ENCODE measurements at places on chromosomes 5 and 9.

DNA sequence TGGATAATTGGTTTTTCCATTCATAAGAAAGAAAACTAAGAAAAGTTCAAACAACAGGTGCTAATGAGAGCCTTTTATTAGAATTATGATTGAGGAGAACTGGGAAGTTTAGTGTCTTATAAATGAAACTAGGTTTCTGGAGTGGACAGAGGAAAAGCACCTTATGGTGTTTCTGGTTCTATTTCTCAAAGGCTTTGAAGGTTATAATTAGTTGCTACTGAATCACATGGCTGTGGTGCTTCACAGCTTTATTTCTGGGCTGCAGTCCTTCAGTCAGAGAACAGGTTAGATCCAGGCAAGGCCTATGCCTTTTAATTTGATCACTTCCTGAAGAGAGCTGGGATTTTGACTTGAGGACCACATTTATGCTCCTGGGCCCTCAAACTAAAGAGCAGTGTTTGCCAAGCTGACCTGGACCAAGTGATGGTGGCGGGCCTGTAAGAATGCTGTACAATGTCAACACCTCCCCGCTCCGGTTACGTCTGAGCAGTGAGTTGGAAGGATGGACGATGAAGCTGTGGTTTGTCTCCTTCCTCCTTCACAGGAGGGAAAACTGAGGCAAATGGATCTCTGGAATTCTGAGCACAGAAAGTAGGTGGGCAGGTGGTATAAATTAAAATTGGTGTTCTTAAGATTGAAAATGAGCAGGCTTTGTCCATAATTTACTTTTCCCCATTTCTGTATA, 56.0 kb downstream of the ZNF462 start:
- no peak for DNase-seq

DNA sequence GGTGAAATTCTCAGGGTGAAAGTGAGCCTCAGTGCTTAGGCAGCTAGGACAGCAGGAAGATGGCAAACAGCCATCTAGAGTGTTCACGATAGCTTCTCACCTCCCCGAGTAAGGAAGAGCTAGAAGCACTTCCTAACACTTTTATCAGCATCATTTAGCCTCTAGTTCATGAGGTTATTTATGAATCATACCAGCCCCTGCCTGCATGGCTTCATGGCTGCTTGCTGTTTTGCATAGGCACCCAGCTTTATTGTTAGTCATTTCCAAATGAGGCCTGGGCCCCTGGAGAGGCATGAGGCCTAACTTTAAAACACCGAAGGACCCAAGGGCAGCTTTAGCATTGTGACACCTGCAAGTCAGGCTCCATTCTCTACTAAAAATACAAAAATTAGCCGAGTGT, 134.9 kb upstream of the PANK3 start:
- DNase-seq, result no peak

- DNase-seq, result peak; percentile 53
Observed at GRCh38 chr5:32092938-32093812, 80.9 kb downstream of the GOLPH3 start.

GRCh38 chr5:958701-959571, 49.7 kb upstream of the NKD2 start:
- DNase-seq, result no peak

DNA sequence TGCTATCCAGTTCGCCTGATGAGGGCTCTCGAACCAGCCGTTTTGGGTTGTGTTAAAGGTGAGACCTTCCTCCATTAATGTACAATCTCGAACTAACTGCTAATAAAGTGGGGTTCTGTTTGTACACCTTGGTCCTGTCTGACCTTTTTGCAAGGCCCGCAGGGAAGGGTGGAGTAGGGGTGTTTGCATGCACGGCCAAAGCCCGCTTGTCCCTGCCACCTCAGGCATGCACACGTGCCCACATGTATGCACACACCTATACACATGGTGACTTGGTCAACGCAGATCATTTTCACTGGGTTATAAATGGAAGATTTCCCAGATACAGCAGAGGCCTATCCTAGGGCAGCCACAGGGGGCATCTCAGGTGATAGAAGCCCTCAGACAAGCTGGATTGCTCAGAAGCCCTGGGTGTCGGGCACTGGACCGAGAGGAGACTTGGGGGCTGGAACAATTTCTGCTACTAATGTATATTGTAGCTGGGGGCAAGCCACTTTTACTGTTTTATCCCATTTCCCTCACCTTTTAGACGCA, 50.2 kb downstream of the NDST1 start:
- DNase-seq, result no peak

GRCh38 chr5:112339761-112340160, 79.3 kb downstream of the EPB41L4A start:
- DNase-seq, result no peak

DNA sequence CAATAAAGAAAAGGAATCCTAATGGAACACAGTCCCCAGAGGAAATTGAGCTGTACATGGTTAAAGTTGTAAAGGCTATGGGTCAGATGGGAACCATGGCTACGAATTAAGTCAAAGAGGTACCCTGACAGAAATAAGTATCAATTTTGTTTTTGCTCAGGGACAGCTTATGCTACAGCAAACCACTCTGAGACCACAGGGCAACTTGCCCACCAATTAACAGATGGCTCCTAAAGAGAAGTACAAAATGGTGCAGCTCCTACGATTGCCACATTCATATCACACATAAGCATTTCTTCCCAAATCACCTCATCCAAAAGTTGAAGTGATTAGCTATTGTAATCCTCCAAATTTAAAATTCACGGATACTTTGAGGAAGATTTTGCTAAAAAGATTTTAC, 83.0 kb downstream of the ELAVL2 start:
- DNase-seq, result no peak

DNA sequence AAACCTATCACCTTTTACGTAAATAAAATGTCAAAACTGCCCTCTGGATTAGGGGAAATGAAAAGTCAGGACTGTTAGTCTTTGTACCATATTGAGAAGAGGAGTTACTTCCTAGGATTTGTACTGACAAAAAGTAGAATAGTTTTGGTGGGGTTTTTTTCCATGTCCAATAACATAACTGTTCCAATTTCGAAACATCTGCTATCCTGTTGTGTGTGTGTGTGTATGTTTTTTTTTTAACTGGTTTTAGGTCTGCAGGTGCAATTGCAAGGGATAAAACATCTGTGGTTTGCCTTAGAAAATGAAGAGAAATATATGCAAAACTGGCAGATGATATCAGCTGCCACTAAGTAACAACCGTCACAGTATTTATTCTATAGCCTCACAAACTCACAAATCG, 506.8 kb downstream of the NFIB start:
- no peak for DNase-seq

GRCh38 chr5:111930905-111931461, 174.0 kb upstream of the NREP start:
- DNase-seq, result no peak

DNA sequence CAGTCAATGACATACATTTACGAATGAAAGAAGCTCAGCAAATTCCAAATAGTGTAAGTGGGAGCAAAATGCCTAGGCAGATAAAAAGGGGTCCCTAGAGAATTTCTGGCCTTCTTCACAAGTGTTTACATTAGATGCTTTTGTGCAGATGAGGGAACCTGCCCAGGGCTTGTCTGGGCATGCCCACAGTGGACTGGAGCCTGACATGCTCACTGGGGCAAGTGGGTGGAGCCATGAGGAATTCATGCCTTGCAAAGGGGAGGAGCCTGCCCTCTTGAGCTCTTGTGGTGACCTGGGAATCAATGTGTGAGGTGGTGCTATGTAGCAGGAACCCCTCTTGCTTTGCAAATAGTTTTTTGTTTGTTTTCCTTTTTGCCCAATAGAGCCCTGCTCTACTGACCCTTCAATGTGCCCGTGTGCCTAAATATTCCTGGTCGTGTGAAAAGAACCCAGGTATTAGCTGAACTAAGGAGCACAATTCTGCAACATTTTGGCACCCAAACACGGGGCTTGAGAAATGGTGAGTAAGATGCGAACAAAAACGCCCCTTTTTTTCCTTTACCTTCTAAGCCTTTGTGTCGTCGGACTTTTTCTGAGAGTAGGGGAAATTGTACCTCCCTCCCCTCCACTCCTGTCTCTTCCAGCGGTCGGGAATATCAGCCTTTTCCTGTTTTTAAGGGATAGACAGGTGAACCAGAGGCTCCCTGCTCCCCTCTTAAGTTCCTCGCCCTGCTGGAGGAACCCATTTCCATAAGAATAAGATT, 433.8 kb upstream of the CDH9 start:
- DNase-seq, result no peak

DNA sequence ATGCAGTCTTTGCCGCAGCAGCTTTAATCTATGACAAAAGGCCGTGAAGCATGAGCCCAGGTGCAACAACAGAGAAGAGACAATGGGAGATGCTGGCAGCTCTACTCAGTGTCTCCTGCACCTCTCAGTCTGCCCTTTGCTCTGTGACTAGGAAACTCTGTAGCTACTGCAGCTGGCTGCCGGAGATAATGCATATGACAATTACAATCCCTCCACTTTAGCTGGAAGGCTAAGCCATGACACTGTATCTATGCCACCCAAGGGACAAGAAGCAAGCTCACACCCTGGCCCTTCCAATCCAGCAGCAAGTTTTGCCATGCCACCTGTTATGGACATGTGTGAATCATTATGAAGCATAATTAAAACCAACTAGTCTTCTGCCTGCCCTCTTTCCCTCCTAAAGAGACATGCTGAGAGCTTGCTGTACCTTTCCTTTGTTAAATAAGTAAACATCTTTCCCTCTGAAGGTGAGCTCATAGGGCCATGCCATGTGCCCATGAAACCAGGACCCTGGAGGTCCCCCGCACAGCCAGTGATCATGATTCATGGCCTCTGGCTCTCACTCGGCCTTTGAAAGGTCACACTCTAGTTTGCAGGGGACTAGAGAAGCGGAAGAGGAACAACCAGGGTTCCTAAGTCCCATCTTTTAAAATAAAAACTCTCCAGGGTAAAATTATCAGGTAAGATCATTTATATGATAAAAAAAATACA, 219.4 kb downstream of the SPOCK1 start:
- no peak for DNase-seq

DNA sequence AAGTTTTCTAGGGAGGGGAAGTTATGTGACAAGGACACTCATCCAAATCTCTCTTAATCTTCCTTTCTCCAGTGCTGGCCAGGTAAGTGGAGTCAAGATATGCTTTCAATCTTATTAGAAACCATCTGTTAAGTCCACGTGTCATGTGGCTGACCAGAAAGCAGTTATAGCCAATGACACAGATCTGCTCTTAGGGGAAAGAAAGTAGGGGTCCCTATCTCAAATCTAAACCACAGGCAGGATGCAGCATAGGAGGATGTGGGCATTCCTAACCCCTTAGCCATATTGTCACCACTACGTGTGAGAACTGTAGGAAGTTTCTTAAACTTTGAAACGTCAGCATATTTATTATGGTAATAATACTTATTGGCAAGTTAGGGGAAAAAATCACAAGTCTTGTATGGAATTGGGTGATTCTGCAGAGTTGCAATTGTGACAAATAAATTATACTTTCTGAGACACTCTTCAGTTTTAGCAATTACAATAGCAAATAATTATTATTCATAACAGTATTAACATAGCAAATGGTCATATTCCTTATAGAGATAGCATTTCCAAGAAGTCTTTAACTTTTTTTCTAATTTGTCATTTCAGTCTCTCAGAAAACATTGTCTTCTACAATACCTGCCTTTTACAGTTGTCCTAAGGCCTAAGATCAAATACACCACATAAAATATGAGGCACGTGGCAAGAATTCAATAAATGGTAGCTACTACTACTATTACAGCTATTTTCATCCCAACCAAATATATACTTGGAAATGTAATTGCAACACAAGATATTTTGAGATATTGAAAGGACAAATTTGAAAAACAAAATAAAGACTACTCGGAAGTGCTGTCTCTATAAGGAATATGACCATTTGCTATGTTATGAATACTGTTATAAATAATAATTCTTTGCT, 236.9 kb downstream of the PDE4D start:
- DNase-seq, result no peak

GRCh38 chr9:93315118-93315517, 131.2 kb downstream of the WNK2 start:
- no peak for DNase-seq

GRCh38 chr5:141515946-141516671, 27.2 kb downstream of the PCDHGC5 start:
- no peak for DNase-seq

GRCh38 chr9:37611961-37612360, 19.6 kb upstream of the TOMM5 start:
- no peak for DNase-seq

- no peak for DNase-seq
Observed at GRCh38 chr9:764105-764524, 77.4 kb upstream of the DMRT1 start.

DNA sequence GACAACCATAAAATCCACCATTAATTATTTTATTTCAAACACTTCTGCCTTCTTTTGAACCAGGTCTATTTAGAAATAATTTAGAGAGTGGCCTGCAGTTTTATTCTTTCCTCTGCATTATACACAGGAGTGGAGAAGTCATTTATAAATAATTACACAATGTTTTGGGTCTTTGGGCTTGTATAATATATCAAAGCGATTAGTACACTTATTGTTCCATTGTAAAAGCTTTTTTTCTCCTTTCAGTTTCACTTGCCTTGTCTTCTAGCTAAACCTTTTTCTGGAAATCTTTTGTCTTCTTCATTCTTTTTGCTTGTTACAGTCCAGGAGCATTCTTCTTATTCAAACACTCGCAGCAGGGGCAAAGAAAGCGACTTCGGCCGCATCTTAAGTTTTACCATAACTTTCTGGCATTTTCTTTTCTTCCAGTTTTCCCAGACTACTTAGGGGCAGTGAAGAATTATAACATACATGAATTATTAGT, 7.3 kb upstream of the NEUROG1 start:
- DNase-seq, result no peak

DNA sequence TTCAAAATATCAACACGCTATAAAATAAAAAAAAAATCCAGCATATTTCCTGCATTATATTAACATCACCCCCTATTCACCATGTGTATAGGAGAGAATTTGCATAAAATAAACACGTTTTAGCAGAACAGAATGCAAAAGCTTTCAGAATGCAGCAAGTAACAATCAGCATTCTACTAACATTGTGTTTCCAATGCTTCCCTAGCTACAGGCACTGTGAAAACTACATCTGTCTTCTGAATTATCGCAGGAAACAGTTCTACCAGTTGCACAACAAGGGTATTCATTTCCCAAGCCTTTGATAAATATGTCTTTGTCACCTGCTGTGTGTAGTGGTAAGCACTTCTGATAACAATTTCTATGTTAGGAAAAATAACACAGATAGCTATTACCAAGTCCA, 1015.8 kb downstream of the CDH18 start:
- DNase-seq, result no peak

DNA sequence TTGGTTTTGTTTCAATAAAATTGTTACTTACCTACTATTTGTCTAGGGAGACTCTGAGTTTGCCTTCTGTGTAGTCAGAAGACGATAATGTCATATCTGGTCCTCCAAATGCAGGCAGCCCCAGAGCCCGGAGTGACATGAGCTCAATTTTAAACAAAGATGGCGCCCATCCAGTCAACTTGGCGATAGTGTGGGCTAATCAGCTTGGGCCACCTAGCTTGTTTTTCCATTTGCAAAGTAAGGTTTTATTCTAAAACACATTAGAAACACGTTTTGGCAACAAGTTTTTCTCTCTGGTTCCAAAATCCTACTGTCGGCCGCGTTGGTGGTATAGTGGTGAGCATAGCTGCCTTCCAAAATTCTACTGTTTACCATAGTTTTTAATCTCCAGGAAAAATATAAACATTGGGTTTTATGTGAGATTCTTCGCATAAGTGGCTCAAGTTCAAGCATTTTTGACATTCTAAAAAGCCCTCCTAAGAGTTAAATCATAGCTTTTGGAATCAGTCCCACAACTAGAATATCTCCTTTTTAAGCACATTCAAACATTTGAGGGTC, 13.2 kb downstream of the TSC1 start:
- DNase-seq, result no peak

- DNase-seq, result no peak
Observed at GRCh38 chr5:160150381-160150780, 31.1 kb upstream of the PWWP2A start.
